ENCODE measurements at places on chromosomes 5 and 9.

DNA sequence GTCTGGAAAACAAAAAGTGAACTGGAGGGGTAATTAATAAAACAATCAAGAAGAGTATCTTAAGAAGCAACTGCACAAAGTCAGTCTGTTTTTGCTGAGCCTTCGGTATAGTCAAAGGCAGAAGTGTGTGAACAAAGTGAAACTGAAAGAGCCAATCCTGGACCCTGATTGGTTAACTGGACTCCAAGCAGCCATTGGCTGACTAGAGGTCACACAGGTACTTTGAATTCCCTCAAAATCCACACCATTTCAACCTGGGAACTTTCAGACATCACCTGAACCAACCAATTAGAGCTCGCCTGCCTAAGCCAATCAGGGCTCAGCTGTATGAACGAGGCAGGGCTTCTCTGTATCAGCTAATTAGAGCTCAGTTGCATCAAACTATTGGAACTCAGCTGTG is 286.7 kb downstream of the TLE4 start:
- no peak for DNase-seq

DNA sequence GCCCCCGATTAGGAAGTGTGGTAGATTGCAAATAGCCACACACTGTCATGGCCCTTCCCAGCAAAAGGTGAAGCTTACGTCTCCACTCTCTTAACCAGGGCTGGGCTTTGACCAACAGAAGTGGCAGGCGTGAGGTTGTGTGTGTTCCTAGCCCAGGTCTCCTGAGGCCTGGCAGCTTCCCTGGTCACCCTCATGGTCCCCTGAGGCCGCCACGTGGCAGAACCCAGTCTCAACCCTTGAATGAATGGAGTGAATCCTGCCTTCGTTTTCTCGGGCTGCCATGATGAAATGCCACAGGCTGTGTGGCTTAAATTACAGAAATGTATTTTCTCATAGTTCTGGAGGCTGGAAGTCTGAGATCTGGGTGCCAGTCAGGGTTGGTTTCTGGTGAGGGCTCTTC is 370.4 kb downstream of the IRX2 start:
- DNase-seq: no peak

DNA sequence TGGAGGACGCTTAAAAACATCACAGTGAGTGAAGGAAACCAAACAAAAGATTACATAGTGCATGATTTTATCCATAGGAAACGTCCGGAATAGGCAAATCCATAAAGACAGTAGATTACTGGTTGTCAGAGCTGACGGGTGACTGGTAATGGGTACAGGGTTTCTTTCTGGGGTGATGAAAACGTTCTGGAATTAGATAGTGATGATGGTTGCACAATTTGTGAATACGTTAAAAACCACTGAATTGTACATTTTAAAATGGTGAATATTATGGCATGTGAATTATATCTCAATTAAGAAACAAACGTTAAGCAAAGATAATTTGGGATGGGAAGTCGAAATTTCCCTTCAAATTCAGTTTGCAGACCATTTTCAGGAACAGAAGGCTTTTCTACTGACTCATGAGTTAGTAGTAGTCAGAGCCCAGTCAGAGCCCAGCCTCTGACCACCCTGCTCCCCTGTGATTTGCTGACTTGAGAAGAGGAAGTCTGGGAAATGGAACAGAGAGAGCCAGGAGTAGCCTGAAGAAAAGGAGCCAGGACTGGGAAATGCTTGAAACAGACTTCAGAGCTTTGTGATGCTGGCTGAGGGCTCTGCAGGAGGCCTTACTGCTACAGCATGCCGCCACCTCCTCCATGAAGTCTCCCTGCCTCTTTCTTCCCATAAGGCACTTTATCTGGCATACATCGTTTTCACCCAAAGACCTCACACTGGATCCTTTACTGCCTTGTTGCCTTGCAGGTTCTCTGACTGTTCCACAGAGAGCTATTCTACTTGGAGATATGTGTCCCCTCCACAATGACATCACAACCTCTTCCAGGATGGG is 46.4 kb upstream of the CTNNA1 start:
- DNase-seq: peak; percentile 87

DNA sequence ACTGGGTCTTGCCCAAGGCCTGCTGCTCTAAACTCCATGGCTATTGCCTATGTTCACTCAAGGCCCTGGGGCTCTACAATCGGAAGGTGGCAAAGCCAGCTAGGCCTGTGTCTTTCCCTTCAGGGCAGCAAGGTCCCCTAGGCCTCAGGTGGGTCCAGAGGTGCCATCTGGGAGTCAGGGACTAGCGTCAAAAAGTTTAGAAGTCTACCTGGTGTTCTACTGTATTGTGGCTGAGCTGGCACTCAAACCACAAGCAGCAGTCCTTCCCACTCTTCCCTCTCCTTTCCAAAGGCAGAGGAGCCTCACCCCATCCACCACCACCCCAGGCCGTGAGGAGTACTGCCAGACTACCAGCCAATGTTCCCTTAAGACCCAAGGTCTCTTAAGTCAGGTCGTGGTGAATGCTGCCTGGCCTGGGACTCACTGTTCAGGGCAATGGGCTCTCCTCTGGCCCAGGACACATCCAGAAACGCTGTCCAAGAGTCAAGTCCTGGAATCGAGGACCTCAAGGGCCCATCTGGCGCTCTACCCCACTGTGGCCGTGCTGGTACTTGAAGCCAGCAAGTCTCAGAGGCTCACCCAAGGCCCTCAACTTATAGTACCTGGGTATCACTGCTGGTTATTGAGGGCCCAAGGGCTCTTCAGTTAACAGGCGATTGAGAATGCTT is 13.0 kb upstream of the SARDH start:
- no peak for DNase-seq

GRCh38 chr5:168076561-168076991 is 214.9 kb upstream of the WWC1 start:
- peak; percentile 73 for DNase-seq

- no peak for DNase-seq
These were observed 5.8 kb upstream of the IL4 start for GRCh38 chr5:132667761-132668705.

DNA sequence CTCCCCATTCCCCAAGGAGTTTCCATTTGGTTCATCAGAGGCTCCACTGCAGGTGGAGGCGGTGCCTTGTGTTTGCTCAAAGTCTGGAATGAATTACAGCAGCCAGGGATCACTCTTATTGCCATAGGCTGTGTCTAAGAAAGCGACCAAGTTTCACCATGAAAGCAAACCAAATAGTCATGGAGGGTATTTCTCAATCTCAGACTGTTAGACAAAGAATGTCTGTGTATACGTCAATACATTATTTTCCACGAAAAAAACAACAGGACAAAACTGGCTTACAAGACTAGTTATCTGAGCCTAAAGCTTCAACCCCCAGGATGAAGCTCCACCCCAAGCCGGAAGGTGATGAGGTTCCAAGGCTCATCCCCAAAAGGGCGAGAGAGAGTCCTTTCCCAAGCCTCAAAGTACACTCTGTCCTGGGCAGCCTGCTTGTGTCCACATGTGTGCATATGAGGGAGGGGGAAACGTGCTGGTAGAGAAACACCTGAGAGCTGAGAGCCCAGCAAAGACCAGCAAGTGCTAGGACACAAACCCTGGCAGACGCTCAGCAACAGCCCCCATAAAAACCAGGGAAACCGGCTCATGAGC is 4.3 kb downstream of the B4GALT1 start:
- DNase-seq: peak; percentile 88

- no peak for DNase-seq
These were observed 383.1 kb upstream of the KLF4 start for GRCh38 chr9:107872457-107873192.

DNA sequence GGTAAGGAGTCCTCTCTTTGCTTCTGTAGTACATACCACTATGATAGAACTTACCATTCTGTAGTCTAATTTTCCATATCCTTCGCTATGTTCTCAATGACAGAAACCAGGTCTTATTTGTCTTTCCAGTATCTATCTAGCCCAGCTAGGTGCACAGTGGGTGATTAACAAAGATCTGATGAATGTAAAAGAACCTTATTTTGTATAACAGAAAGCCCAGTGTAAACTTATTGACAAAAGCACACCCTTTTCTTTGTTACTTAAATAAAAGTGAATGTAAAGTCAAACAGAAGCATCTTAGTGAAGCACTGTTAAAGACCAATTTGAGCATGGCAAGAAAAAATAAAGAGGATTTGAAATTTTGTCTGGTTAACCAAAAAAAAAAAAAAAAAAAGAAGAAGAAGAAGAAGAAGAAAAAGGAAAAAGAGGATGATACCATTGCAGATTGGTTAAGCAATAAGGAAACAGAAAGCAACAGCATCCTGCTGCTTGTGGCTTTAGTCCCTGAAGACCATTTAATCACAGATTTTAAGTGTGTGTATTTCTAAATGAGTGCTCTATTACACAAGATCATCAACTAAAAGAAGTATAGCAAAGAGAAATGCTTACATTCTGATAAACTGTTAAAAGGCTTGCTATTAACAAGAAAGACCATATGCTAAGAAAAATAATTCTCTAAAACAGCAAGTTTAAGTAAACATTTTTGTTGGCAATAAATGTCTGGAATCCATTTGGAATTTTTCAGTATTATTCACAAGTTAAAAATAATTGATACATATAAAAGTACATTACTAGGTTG is 21.2 kb downstream of the MEGF9 start:
- DNase-seq: peak; percentile 45

DNA sequence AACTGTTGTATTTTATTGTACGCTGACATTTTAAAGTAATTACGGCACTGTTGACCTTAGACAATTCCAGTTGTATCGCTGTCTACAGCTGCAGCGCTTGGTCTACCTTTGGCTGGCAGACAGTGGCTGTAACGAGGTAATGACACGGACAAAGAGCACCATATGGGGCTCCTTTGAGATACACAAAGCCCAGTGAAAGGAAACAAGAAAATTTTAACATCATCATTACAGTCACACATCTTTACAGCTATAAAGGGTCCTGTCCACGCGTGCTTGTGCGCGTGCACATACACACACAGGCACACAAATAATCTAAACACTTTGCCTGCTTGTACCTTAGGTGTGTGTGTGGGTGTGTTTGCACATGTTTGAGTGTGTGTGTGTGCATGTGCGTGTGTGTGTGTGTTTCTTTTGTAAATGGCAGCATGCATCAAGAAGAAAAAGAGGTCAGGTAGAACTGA is 946.0 kb downstream of the NR2F1-AS1 start:
- DNase-seq: no peak

DNA sequence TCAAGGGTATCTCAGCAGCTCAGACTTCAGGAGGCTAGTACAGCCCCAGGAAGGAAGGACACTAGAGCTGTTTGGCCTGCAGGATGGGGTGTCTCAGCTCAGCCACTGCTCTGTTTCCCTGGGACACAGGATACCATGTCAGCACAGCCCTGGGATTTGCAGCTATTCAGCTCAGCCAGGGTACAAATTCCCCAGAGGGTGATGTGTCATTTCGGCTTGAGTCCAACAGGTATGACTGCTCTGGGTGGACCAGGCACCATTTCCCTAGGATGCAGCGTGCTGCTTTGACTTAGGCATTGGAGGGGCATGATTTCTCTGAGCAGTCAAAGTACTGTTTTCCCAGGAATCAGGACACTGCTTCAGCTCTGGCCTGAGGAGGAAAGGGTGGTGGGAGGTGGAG is 130.1 kb downstream of the ARSB start:
- DNase-seq: no peak

- DNase-seq: no peak
These were observed 159.1 kb downstream of the FAM114A2 start for GRCh38 chr5:153879596-153879995.

DNA sequence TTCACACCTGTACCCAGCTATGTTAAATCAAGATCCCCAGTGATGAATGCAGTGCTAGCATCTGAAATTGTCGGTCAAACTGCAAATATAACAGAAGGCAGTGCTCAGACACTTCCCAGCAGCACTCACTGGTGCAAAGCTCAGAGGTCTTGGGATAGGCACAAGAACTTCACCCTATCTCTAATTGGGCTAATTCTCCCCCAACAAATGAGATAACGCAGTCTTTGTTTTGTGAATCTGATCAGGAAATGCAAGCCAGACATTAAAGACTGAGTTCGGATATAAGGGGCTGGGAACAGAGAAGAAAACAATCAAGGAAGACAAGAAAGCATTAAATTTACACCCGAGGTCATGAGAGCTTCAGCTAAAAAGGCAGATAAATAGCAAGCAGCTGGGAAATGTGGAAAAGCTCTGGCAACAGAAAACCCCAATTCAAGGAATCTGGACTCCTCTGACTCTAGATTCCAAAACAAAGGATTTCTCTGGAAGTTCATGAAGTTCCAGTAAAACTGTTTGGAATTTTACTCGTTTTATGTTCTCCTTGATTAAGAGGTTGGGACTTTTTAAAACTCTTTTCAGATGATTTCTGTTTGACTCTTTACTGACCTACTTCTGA is 65.1 kb downstream of the GNA14 start:
- DNase-seq: no peak

DNA sequence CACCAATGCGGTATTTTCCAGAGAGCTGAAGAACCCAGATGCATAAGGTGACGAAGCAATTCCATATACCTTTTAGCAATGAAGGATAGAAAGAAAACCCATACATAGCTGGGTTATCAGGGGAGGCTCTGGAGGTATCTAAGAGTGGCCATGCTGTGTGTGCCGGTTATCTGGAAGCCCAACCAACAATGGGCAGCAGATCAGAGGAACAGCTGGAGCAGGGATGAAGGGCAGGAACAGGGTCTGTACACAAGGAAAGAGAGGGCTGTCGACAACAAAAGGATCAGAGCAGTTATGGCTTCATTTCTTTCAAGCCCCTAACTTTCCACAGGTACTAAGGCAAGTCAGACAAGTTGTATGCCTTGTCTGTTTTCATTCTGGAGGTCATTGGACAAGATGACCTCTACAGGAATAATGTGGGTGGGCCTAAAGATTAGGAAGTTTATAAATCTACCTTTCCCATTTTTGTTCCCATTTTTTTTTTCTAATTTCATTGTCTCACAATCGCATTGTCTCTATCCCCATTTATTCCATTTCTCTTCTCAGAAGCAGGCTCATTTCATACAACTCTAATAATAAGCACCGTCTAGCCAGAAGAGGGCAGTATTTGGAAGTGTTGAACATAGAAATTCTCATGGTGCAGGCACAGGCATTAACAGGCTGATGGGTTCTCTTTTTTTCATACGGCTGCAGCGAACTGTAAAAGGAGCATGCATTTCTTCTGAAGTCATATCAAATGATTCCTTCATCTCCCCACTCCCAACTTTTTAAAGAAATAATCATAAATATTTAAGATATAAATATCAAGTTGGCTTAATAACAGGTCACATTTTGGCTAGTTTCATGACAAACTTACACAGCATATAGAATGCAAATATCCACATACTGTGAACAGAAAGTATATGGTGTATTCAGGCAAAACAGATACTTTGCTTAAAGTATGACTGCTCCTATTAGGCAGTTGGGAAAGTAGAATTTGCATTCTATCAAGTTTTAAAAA is 63.5 kb downstream of the ZNF474 start:
- peak; percentile 71 for DNase-seq

DNA sequence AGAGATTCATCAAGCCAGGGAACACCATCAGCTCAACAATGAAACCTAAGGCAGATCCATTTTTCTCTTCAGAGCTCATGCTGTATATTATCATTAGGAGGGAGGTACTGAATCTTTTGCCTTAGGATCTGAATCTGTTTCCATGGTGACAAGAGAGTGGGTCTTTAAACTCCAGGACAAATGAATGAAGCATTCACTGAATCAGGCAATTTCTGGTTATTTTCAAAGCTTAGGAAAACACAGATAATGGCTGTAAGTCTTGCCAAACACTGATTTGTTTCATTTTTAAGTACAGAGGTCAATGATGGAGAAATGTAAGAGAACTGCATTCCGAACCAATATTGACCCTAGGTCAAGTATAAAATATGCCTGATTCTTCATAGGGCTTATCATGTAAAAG is 84.9 kb downstream of the GNA14 start:
- DNase-seq: no peak

All from fibroblast of skin of right biceps (primary cell).